ENCODE measurements at places on chromosomes 1 and 21.

DNA sequence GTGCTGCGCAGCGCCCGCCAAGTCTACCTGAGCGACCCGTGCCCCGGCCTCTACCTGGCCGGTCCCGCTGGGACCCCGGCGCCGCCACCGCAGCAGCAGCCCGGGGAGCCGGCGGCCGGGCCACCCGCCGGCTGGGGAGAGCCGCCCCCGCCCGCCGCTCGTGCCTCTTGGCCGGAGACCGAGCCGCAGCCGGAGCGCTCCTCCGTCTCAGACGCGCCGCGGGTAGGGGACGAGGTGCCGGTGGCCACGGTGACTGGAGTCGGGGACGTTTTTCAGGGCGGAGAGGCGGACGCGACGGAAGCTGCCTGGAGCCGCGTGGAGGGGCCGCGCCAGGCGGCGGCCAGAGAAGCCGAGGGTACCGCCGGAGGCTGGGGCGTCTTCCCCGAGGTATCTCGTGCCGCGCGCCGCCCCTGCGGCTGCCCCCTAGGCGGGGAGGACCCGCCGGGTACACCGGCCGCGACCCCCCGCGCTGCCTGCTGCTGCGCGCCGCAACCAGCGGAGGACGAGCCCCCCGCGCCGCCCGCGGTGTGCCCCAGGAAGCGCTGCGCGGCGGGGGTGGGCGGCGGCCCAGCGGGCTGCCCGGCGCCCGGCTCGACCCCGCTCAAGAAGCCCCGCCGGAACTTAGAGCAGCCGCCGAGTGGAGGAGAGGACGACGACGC lies 646 bp downstream of the IER5 start:
- no peak for DNase-seq

- DNase-seq, result no peak
Measured at GRCh38 chr1:65952696-65953095, 160.0 kb downstream of the PDE4B start.

GRCh38 chr1:226920446-226920894 lies 19.6 kb upstream of the COQ8A start:
- no peak for DNase-seq

- DNase-seq, result no peak
Measured at GRCh38 chr1:192171123-192171522, 12.9 kb downstream of the RGS18 start.

GRCh38 chr1:65449214-65449823 lies 28.9 kb downstream of the LEPR start:
- peak; percentile 21 for DNase-seq

DNA sequence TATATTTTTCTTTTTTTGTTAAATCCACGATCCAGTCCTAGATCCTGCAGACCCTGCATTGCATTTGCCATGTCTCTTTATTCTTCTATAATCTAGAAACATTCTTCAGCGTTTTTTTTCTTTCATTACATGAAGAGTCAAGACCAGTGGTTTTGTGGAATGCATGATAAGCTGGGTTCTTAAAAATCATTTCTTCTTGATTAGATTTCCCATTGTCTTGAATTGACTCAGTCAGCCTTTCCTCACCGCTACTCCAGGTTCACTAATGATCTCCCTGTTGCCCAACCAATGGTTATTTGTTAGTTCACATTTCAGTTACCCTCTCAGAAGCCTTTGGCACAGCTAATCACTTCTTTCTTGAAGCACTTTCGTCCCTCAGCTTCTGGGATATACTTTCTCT lies 25.2 kb downstream of the CHD1L start:
- DNase-seq, result no peak

DNA sequence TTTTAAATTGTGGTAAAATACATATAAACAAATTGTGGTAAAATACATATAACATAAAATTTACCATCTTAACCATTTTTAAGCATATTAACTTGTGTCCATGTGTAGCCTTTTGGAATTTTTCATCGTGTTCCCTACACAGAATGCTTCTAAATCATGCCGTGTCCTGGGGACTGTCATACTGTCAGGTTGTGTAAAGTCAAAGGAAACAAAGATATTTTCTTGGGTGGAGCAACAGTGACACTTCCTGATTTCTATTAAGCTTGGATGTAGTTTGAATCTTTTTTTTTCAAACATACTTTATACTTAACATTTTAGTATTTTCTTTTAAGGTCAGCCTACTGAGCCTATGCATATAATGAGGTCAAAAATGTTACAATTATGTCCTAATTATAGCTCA lies 32.3 kb downstream of the DOP1B start:
- DNase-seq, result no peak

GRCh38 chr1:60113028-60113427 lies 39.5 kb upstream of the C1orf87 start:
- DNase-seq, result no peak

DNA sequence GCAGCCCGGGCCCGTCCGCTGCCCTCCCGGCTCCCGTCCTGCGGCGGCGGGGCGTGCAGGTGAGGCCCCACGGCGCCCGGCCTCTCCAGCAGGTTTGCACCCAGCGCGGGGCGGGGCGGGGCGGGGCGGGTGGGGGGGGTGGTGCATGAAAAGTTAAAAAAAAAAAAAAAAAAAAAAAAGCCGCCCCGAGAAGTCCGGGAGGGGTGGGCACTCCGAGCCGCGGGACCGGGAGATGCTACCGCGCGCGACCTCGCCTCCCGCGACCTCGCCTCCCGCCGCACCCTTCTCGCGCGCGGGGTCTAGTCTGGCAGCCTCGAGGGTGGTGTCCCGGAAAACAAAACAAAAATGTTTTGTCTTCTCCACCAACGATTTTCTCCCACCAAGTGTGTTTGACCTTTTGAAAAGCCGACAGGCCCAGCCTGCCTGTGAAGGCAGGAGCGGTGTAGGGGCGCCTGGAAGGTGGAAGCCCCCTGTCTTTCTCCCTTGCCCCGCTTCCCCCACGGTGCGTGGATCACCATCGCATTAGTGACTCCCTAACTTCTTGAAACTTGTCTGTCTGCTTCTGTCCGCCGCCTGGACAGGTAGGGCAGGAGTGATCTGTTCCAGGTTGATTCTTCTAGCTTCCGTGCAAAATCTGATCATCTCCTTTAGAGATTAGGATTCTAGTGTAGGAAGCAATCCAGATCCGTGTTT lies 569 bp downstream of the RCAN3 start:
- DNase-seq, result peak; percentile 57

DNA sequence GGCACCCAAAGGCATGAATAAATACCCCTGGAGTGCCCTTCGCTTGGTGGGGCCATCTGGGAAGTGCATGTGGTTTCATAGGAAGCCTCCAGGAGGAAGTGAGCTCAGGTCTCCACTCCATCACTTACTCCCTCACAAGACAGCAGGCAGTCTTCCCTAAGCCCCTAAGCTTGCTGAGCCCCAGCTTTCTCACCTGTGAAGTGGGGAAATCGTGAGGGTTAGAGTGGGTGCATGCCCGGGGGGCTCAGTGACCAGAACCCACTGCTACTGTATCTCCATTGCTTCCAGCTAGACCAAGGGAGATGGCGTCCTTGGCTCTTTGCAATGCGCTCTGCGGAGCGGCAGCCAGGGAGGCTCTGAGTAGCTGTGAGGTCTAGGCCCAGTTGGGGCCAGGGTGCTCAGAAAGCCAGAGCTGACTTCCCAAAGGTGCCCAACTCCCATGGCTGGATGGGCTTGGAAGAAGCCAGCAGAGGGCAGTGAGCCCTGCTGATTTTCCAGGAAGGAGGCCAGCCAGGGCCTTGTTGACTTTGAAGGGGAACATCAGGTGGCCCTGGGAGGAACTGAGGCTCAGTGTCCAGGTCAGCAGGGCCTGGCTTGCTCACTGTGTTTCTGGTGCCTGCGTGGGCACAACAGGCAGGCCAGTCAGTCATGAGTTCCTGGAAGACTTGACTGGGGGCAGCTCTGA lies 27.3 kb downstream of the CDCP2 start:
- peak; percentile 55 for DNase-seq

- DNase-seq, result no peak
Measured at GRCh38 chr1:180310095-180310494, 80.0 kb downstream of the LHX4 start.

GRCh38 chr1:95578462-95578861 lies 344.5 kb downstream of the RWDD3 start:
- no peak for DNase-seq

All from ELF-1 (cell line).